Adrenal gland (tissue), 19 donors: ENCODE measurements at places on chromosomes 2 and 18. TPM values are rescaled to one million over a fixed set of nuclear protein-coding genes. Genes with fewer than 3 reads are reported as not detected.

Gene GPR39
- 0.10 TPM for polyA plus RNA-seq

Gene FSHR
- not detected for polyA plus RNA-seq

Gene MARCO
- 8.7 TPM for polyA plus RNA-seq

Gene CTAGE1
- polyA plus RNA-seq, result not detected

Gene OTX1
- polyA plus RNA-seq, result not detected

Gene SPATA3
- not detected for polyA plus RNA-seq

Gene IL1RN
- 2.5 TPM for polyA plus RNA-seq

Gene MPP4
- 0.84 TPM for polyA plus RNA-seq

Gene METTL8
- polyA plus RNA-seq, result 3.3 TPM

Gene VWC2L
- polyA plus RNA-seq, result not detected

Gene ANKAR
- polyA plus RNA-seq, result 8.2 TPM

Gene LRRC30
- polyA plus RNA-seq, result not detected

Gene GPR45
- polyA plus RNA-seq, result not detected

Gene HRH4
- polyA plus RNA-seq, result 0.03 TPM

Gene KANSL1L
- polyA plus RNA-seq, result 9.2 TPM

Gene TMEM247
- not detected for polyA plus RNA-seq

Gene TRIM43
- polyA plus RNA-seq, result not detected

Gene RAX
- polyA plus RNA-seq, result not detected

Gene ITGAV
- 37.7 TPM for polyA plus RNA-seq

Gene SAG
- polyA plus RNA-seq, result not detected

Gene REG3G
- polyA plus RNA-seq, result 3.0 TPM

Gene GPN1
- 12.8 TPM for polyA plus RNA-seq

Gene STON1
- polyA plus RNA-seq, result 5.6 TPM

Gene EPHA4
- polyA plus RNA-seq, result 6.4 TPM

Gene SDC1
- 6.7 TPM for polyA plus RNA-seq

Gene CTLA4
- polyA plus RNA-seq, result not detected

Gene SYT4
- 1.2 TPM for polyA plus RNA-seq

Gene BBS5
- 3.6 TPM for polyA plus RNA-seq

Gene IL36A
- not detected for polyA plus RNA-seq

Gene RIT2
- not detected for polyA plus RNA-seq

Gene CFAP65
- polyA plus RNA-seq, result 0.05 TPM

Gene MAP3K19
- polyA plus RNA-seq, result not detected

Gene PRSS56
- not detected for polyA plus RNA-seq

Gene ASB3
- 10.1 TPM for polyA plus RNA-seq

Gene ZAP70
- 8.3 TPM for polyA plus RNA-seq

Gene DSC2
- polyA plus RNA-seq, result 0.48 TPM

Gene TCF23
- polyA plus RNA-seq, result not detected

Gene SLC14A1
- 3.6 TPM for polyA plus RNA-seq

Gene LYPD1
- polyA plus RNA-seq, result 6.9 TPM

Gene C2orf80
- not detected for polyA plus RNA-seq

Gene CPO
- polyA plus RNA-seq, result 1.2 TPM

Gene ASTL
- not detected for polyA plus RNA-seq

Gene DPP4
- 8.0 TPM for polyA plus RNA-seq

Gene SALL3
- polyA plus RNA-seq, result not detected

Gene RAMP1
- polyA plus RNA-seq, result 72.6 TPM

Gene OSR1
- 7.9 TPM for polyA plus RNA-seq

Gene FEV
- 3.5 TPM for polyA plus RNA-seq

Gene ARHGAP25
- 15.4 TPM for polyA plus RNA-seq

Gene COA5
- polyA plus RNA-seq, result 57.0 TPM

Gene DNER
- 56.9 TPM for polyA plus RNA-seq

Gene CDH7
- 0.04 TPM for polyA plus RNA-seq

Gene APLF
- 1.3 TPM for polyA plus RNA-seq

Gene SMIM21
- not detected for polyA plus RNA-seq

Gene ARHGEF33
- polyA plus RNA-seq, result 2.1 TPM
